ENCODE measurements at places on chromosomes 6 and 20.

GRCh38 chr6:148999929-149000468 lies 253.2 kb downstream of the UST start:
- DNase-seq, result no peak

DNA sequence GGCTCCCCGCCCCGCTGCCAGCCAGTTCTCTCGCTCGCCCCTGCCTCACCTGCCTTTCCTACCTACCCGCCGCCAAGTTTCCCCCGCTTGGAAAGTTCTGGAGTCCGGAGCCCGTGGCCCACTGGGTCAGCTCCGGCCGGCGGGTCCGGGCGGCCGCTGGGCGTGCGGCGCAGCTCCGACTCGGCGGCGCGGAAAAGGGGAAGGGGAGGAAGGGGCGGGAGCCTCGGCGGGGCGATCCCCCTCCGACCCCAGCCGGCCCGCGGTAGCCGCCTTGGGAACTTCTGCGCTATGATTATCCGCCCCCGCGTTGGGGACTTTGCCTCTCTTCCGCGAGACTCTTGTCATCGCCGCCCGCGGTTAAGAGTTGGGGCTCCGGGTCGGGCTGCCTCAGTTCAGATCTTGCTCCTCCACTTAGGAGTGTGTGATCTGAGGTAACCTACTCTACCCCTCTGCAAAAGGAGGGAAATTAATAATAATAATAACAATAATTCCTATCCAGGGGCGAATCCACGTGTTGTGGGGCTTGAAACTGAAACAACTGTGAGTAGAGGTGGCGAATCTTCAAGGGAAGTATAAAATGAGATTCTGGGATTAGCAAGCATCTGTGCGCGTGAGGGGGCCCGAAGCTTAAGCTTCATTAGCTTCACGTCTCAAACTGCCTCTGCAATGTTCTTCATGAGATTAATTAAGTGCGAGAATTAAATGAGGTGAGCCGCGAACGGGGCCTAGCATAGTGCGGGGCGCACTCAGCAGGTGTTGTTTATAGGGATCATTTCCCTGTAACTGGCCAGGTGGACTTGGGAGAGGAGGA lies 30.8 kb downstream of the SF3B5 start:
- no peak for DNase-seq

GRCh38 chr6:2596222-2596621 lies 154.5 kb downstream of the MYLK4 start:
- no peak for DNase-seq

DNA sequence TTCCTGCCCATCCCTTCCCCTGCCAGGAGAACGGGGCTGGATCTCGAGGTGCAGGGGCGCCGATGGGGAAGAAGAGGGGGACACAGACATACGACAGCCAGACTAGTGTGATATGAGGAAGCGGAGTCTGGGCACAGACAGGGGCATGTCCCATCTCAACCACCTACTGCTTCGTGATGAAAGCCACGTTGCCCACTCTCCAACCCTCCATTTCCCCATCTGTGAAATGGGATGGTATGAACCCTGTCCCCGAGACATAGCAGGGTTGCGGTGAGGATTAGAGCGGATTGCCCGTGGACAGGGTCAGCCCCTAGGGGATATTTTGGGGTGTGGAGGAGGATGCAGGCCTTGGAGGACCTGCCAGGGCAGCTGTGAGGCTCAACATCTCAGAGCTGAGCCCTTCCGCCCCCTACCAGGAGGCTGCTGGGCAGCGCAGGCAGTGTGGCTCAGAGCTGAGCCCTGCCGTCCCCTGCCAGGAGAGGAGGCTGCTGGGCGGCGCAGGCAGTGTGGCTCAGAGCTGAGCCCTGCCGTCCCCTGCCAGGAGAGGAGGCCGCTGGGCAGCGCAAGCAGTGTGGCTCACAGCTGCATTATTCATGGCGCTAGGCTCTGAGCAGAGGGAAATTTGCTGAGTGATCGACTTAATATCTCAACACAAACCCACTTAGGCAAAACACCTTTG lies 71.7 kb downstream of the GRM4 start:
- DNase-seq, result no peak
